ENCODE measurements at places on chromosomes 5 and 9.

- DNase-seq, result peak; percentile 75
These were observed 171.8 kb upstream of the TNC start for GRCh38 chr9:115289757-115290208.

- no peak for DNase-seq
These were observed 3.1 kb upstream of the RGMB start for GRCh38 chr5:98770209-98770910.

- no peak for DNase-seq
These were observed 116.6 kb upstream of the SLC44A1 start for GRCh38 chr9:105127863-105128220.

DNA sequence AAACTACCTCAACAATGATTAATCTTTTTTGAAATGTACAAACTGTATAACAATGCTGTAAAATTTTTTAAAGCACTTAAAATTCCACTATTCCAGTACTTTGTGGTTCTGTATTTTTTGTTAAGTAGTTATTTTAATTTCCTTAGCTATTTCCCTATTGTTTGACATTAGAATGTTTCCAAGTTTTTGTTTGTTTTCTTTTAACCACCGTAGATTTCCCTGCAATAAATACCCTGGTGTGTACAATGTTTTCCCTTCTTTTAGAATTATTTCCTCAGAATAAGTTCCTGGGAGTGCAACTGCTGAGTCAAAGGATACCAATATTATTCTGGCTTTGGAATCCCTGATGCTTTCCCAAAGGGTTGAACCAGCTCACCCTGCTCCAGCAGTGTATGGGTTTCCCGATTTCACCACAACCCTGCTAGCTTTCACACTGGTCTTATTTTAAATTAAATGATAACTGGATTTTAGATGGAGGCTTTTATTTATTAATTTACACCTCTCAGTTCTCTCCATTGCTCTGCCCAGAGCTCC is 20.6 kb upstream of the ANGPTL2 start:
- no peak for DNase-seq

- no peak for DNase-seq
These were observed 500.9 kb downstream of the ENC1 start for GRCh38 chr5:74139589-74139988.

DNA sequence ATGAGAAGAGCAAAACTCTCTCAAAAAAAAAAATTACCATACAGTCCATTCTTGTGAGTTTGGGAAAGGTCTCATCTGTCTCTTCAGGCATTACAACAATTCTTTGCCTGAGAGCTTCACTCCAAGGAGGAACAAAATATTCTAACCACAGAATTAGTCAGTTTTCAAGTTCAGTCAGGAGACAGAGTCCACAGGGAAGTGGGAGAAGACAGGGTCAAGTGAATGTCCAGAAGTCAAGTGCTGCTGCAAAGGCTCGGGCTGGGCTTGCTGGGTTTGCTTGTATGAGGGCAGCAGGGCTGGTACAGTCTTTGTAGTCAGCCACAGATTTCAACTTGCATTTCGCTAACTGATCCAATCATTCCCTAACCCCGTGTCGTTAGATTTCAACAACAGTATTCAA is 17.6 kb upstream of the HEXB start:
- no peak for DNase-seq

GRCh38 chr5:172541773-172542136 is 87.4 kb upstream of the SH3PXD2B start:
- no peak for DNase-seq

DNA sequence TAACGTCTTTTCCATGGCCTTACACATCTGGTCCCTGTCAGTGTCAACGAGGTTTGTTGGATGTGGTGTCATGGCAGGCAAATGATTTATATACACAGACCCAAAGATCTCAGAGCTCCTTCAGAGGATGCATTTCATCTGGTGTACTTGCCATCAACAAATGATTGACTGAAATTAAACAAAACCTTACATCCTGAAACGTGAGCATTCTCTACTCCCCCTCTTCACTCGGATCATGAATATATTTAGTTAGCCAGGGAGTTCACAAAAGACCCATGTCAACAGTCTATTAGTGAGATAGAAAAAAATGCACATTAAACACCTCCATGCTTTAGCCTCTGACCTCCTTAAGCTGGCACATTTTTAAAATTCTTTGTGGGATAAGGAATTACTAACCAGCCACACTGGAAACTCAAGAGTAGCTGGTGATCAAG is 215.6 kb downstream of the EFNA5 start:
- no peak for DNase-seq

DNA sequence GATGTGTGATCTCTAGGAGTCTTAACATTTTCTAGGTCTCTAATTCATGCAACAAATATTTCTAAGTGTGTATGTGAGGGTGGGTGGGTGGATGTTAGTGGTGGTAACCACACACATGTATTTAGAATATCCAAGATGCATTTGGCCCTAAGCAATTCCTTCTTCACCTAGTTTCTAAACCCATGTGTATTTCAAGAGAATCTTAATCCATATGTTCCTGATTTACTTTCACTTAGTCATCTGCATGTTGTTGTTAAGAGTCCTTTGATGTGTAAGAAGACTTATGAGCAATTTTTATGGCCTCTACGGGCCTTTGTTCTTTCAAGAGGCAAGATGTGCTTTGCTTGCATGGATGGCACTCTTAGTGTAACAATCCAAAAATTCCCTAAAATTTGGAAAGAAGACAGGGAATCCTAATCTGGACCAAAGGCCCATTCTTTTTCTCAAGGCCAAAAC is 282.6 kb downstream of the SPATA31D1 start:
- DNase-seq, result peak; percentile 79

Measured in skeletal muscle cell (primary cell).